Kidney capillary endothelial cell (primary cell): ENCODE measurements at places on chromosomes 5 and 9.

DNA sequence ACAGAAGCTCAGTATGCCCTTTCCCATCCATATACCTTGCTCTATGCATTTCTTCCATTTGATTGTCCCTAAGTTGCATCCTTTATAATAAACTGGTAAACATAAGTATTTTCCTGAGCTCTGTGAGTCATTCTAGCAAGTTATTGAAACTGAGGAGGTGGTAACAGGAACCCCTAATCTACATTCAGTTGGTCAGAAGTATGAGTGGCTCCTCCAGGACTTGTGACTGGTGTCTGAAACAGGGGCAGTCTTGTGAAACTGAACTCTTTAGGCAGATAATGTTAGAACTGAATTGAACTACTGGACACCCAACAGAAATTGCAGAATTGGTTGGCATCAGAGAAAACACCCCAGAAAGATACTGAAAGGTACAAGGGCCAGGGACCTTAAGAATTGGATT lies 133.1 kb upstream of the POU5F2 start:
- DNase-seq, result peak; percentile 7

GRCh38 chr5:9239071-9239470 lies 306.8 kb downstream of the SEMA5A start:
- no peak for DNase-seq

- DNase-seq, result no peak
Observed at GRCh38 chr5:83378624-83379289, 92.8 kb upstream of the VCAN start.

GRCh38 chr9:136629879-136630661 lies 32.6 kb upstream of the EGFL7 start:
- peak; percentile 47 for DNase-seq

- DNase-seq, result no peak
Observed at GRCh38 chr9:136621734-136622093, 41.0 kb upstream of the EGFL7 start.
